SIG-M5 (cell line): ENCODE measurements at places on chromosomes 2 and 18.

- no peak for DNase-seq
These were observed 709.2 kb upstream of the ID2 start for GRCh38 chr2:7972670-7973069.

- DNase-seq, result no peak
These were observed 121.3 kb downstream of the CDC42EP3 start for GRCh38 chr2:37550190-37550589.

- DNase-seq, result no peak
These were observed 43.1 kb upstream of the ATP8B1 start for GRCh38 chr18:57846258-57846657.

DNA sequence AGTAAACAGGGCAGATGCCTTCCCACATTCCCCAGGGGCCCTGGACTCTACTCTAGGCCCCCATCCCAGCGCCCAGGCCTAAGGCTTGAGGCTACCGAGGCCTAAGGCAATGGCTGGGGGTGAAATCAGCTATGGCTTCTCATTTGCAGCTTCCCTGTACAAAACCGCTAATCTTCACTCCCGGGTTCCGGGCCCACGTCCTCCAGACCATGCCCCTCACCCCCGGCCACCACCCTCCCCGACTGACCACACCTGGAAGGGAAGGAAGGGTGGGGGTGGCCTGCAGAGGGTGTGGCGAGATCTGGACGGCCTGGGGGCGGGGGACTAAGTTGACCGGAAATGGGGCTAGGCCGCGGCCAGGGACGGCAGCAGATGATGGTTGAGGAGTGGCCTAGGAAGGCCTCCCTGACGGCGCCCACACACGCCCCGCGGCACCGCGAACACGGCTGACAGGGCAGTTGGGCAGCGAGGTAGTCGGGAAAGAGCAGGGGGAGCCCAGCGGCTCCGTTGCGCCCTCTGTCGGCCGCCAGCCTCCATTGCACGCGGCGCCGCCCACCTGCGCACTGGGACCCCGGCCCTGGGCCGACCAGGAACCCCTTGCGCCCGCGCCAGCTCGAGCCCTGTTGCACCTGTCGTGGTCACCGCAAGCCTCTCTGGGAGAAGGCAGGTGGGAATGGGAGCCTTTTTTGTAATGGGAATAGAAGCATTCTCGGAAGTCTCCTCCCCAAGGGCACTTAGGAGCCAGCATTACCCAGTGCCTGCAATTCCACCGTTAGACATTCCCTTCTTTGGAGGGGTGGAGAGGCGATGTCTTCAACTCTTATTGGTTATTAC, 117.1 kb upstream of the STPG4 start:
- no peak for DNase-seq

GRCh38 chr2:200509235-200509611, 645 bp downstream of the KCTD18 start:
- no peak for DNase-seq

GRCh38 chr18:62625019-62625418, 90.3 kb upstream of the PHLPP1 start:
- DNase-seq, result no peak

- DNase-seq, result no peak
These were observed 1253.5 kb upstream of the CDH2 start for GRCh38 chr18:29430416-29430815.

DNA sequence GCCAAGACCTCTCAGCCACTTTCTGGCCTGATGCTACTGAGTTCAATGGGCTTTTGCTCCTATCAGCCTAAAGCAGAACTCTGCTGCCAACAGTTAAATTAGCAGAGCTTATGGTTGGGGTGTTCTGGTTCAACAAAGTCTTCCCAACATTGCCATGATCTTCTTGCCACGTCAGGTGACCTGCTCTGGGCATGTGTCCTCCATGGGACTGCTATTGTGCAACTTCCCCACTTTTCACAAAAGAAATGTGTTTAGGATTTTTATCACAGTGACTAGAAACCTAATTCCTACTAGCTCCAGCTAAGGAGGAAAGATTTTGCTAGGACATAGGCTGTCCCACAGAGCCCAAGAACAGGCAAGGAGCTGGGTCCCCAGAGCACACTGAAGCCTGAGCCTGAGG, 56.4 kb downstream of the ALK start:
- no peak for DNase-seq

DNA sequence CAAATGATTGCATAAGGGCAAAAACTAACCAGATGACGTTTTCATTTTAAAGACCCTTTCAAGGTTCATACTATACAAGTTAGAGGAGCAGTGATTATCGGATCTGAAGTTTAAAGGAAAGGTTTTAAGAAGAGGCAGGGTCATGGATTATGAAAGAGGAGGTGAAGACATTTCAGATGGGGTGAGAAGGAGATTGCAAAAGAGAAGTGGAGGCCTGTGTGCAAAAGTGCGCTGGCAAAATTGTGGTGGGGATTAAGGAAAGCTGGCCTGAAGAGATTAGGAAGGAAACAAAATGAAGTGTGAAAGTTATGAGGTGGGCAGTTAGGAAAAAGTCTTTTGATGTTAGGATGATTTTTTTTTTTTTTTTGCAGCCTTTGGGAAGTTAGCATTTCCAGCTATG, 935.7 kb upstream of the FAM98A start:
- DNase-seq, result no peak

DNA sequence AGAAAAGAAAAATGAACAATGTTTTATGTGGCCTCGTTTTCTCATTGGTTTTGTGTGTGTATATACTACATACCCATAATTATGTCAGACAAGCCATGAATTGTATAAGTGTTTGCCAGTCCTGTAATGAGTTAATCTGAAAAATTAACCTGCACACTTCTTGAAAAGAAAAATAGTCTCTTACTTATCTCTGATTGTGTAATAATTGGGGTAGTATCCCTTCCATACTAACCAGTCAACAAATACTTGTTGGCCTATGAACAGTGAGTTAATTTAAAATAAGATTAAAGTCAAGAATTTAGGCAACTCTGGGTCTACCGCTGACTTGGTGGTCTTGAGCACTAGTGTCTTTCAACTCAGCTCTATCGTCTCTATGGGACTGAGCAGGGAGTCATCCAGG, 48.8 kb downstream of the ACVR1 start:
- no peak for DNase-seq

DNA sequence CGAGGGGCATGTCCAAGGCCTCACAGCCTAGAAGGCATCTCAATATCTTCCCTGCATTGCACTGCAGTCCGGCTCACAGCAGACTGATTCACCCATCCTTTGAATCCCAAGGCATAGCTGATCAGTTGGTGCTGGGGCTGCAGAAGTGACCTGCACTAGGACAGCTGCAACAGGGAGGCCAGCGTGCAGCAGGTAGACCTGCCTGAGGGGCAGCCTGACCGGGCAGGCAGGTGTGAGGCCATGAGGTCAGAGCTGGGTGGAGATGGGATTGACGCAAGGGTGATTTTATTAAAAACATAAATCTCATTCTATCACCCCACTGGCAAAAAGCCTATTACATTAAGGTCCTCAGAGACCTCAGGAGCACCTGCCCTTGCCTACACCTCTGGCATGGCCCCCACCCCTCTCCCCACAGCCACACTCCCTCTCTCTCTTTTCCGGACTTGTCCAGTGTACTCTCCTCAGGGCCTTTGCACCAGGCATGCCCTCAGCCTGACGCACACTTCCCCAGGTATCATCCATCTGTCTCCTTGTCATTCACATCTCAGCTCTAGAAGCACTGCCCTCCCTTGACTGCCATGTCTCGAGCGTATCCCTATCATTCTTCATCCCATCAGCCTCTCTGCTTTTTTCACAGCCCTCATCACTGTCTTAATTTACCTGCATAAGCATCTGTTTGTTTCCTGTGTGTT, 63.5 kb upstream of the WIPF1 start:
- no peak for DNase-seq

DNA sequence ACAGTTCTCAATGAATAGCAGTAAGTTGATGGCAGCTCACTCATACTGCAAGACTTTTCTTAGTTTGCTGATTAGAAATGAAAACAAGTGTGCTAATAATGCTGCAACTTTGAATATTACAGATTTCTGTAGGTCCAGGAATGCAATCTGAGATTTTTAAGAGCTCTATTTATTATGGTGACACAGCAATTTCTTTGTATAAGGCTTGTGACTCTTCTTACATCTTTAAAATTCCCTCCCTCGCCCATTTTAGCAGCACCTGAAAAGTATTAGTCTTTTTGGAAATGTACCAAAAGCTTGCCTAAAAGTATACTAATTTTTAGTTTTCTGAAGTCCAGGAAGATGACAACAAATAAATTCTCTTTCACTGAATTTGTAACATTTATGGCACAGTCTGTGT, 4.4 kb upstream of the HTR2B start:
- no peak for DNase-seq

- no peak for DNase-seq
These were observed 37.0 kb upstream of the TTN start for GRCh38 chr2:178844269-178844668.

DNA sequence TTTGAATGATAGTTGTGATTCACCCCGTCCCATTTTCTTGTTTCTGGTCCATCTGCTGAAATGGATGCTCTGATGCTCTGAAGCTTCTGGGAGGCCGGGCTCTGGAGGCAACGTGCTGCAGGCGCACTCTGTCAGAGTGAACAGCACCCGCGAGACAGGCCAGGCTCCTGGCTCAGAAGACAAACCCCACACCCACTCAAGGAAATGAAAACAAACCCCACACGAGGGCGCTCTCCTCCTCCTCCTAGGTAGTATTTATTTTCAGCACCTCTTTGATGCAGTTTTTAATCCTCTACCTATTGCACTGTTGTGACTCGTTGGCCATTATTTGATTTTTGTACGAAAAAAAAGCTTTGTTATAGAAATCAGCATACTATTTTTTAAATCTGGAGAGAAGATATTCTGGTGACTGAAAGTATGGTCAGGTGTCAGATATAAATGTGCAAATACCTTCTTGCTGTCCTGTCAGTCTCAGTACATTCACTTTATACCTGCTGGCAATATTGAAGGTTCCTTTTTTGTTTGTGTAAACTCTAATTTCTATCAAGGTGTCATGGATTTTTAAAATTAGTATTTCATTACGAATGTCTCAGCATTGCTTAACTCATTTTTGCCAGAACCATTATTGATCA, 10.3 kb upstream of the CHST10 start:
- no peak for DNase-seq

- no peak for DNase-seq
These were observed 10.9 kb upstream of the PRKCE start for GRCh38 chr2:45640576-45640975.

DNA sequence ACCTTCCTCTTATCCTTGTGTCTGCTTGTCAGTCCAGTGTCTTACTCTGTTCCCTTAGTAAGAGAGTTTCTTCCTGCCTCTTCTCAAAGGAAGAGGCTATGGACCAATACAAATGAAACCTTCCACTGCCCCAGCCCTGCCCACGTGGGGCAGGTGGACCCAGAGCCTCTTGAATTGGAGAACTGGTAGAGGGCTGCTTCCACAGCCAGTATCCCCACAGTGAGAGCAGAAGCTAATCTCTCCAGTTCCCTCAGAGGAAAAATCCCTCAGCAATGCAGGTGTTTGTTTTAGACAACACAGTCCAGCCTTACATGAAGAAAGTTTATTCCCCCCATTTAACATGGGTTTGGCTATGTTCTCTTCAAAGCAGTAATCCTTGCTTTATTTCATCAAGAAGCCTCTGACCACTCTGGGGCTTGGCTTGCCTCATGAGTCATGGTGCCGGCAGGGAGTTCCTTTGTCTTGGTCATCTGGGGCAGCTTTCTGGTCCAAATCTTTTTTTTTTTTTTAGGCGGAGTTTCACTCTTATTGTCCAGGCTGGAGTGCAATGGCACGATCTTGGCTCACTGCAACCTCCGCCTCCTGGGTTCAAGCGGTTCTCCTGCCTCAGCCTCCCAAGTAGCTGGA, 6.5 kb upstream of the CYBRD1 start:
- no peak for DNase-seq

- DNase-seq, result no peak
These were observed 6.7 kb downstream of the CAVIN2 start for GRCh38 chr2:191839918-191840804.

- no peak for DNase-seq
These were observed 22.8 kb upstream of the IL37 start for GRCh38 chr2:112887964-112888749.

DNA sequence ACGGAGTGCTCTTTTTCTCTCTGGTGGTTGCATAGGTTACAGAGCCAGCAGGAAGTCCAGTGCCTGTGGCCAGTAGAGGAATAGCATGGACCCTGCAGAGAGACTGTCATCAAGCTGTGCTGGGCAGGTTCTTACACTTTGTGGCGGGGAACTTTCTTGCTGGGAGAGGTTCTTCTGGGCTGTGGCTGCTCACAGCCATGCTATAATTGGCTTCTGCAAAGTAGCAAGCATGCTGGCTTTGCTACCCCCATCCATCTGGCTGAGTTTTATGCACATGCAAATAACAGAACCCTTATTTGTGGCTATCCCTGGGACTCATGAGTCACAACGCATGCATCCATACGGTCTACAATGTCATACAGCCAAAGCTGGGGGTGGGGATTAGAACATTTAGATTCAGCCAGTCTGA, 68.9 kb downstream of the PLCL1 start:
- DNase-seq, result no peak

GRCh38 chr18:41993151-41993550, 38.1 kb downstream of the PIK3C3 start:
- no peak for DNase-seq

DNA sequence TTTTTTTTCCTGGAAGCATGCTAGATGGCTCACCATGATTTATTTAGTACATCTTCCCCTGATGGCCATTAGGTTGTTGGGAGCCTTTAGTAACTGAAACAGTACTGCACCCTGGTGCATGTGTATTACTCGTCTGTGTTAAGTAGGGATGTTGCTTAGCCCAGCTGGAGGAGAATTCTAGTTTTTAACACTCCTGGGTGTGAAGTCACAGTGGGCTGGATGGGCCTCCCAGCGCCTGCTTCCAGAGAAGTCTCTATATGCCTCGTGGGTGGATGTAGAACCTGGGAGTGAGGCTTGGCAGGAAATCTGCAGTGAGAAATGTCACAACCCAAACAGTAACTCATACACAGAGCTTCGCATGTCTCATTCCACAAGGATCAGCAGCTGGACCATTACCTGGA, 28.9 kb upstream of the NT5DC4 start:
- no peak for DNase-seq

GRCh38 chr2:235609321-235609720, 115.5 kb downstream of the AGAP1 start:
- no peak for DNase-seq

- DNase-seq, result no peak
These were observed 100.7 kb downstream of the ANKRD44 start for GRCh38 chr2:197209742-197210408.

GRCh38 chr18:78679031-78679430, 300.6 kb upstream of the SALL3 start:
- DNase-seq, result no peak

- no peak for DNase-seq
These were observed 35.2 kb downstream of the TTLL4 start for GRCh38 chr2:218745559-218746469.

- DNase-seq, result no peak
These were observed 232.3 kb downstream of the RIT2 start for GRCh38 chr18:42883169-42883568.
